Suppressor macrophage (primary cell): ENCODE measurements at places on chromosomes 11 and 22.

- peak; percentile 61 for DNase-seq
These were observed 2.3 kb downstream of the KRTAP5-11 start for GRCh38 chr11:71580057-71581003.

GRCh38 chr11:64092761-64093136, 57.0 kb downstream of the FLRT1 start:
- no peak for DNase-seq

DNA sequence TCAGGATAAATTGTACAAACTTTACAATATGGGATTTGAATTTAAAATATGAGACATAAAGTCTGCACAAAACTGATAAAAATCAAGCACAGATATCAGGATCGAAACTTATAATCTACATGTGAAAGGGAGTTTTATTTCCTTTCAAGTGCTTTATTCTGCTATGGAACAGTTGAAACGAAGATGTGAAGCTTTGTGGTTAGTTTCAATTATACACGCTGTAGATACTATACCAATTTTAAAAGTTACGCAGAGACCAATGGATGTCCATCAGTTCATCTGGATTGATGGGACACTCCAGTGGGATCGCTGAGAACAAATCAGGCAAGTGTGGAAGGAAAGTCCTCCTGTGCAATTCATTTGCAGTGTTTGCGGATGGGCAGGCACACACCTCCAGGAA, 34.5 kb upstream of the CAT start:
- DNase-seq = no peak

DNA sequence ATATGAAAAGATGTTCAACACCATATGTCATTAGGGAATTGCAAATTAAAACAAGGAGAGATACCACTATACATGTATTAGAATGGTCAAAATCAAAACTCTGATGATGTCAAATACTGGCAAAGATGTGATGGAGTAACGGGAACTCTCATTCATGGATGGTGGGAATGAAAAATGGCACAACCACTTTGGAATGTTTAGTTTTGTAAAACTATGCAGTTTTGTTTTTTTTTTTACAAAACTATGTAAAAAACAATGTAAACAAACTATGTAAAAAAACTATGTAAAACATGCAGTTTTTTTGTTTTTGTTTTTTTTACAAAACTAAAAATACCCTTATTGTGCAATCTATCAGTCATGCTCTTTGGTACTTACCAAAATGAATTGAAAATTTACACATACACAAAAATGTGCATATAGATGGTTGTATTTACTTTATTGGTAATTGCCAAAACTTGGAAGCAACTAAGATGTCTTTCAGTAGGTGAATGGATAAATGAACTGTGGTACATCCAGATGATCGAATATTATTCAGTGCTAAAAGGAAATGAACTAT, 5.0 kb upstream of the USP47 start:
- DNase-seq = no peak

GRCh38 chr22:26038365-26038764, 130.9 kb upstream of the SEZ6L start:
- DNase-seq = no peak

DNA sequence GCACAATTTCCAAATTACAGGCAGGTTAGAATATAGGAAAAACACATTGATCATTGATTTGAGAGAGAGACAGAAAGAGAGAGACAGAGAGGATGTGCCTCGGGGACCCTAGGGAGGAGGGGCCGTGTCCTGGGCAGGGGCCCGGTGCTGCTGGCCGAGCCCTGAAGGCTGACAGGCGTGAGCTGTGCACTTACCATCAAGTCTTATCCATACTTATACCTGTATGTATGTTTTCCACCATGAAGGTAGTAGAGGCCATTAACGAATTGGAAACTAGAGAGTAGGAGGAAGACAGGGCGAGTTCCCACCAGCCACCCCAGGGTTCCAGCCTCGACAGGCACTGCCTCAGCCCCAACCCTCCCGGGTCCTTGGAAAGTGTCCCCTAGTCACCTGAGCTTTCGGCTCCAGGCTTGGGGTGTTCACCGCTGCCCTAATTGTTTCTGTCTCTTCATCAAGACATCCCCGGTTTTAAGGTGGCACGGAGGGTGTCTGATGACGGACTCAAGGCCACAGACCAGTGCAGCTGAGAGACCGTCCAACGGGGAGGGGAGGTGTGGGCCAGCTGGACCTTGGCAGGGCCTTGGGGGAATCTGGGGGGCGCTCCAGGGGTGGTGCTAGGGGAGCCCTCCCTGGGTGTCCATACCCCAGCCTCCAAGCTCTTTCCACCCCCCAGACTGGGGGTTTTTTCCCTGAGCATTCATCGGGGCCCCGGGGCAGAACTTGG, 431.3 kb downstream of the TBC1D22A start:
- no peak for DNase-seq

DNA sequence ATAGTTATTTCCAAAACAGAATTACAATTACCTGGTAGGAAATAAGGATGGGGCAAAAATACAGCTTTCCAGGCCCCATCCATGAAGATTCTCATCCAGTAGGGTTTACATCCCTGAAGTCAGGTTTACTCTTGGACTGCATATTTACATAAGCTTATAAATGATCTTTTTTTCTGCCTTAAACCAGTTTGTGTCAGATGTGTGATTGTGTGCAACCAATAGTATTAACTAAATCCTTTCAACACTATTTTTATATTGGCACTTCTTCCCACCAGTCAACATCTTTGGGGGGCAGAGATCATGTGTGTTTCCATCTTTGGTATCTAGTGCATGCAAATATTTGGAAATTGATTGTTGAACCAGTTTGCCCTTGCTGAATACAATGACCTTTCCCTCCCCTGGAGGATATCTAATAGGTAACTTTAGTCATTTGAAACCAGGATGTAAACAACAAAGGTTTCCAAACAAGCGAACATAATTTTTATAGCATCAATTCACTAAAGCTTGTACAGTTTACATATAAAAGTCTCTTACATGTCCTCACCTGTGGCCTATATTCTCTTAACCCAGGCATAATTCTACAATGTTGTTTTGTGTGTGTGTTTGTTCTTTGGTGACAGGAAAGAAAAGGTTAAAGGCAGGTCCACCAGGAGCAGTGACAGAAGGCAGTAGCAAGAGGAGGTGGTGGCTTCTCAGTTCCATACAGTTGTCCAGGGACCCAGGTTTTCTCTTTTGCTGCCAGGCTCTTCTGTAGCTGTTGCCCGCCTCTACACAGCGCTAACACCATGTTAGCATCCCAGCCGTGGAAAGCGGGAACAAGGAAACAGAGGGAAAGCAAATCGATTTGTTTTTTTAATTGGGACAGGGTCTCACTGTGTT, 1.7 kb upstream of the ME3 start:
- no peak for DNase-seq

DNA sequence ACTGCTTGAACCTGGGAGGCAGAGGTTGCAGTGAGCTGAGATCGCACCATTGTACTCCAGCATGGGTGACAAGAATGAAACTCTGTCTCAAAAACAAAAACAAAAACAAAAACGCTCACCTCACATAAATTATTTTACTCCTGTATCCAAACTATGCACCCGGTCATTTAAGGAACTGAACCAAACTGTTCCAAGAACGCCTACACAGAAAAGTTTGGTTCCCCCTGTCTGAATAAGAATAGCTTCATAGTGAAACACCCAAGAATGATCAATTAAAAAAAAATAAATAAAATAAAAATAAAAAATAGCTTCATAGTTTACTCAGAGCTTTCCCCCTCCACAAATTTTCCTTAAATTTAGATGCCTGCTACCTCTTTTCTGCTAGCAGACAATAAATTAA, 13.7 kb downstream of the NUP98 start:
- DNase-seq = peak; percentile 69

DNA sequence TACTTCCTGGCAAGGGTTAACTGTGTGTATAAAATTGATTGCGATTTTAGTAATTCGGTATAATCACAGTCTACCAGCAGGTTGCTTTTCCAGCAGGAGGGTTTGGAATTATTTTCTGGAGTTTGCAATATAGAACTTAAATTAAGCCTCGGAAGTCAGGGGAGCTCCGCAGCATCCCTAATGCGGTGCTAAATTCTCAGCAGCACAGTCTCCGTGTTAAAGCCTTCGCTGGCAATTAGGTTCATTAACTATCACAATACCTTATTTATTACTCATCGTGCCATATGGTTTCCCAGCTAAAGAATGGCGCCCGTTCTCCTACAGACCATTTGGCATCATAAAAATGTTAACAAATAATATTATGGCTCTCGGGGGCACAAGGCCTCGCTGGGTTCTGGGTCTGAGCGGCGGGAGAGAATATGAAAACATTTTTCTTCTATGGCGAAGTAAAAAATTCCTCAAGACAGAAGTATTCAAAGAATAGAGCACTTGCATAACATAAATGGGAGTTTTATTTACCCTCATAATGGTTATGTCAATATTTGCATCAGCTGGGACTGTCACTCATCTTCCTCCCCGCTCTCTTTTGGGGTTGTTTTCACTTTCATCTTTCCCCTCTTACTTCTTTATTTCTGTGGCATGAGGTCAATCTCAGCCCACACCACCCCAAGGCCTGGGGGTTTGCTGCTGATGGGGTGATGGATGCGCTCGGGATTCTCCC, 28.1 kb upstream of the ZBTB16 start:
- no peak for DNase-seq

DNA sequence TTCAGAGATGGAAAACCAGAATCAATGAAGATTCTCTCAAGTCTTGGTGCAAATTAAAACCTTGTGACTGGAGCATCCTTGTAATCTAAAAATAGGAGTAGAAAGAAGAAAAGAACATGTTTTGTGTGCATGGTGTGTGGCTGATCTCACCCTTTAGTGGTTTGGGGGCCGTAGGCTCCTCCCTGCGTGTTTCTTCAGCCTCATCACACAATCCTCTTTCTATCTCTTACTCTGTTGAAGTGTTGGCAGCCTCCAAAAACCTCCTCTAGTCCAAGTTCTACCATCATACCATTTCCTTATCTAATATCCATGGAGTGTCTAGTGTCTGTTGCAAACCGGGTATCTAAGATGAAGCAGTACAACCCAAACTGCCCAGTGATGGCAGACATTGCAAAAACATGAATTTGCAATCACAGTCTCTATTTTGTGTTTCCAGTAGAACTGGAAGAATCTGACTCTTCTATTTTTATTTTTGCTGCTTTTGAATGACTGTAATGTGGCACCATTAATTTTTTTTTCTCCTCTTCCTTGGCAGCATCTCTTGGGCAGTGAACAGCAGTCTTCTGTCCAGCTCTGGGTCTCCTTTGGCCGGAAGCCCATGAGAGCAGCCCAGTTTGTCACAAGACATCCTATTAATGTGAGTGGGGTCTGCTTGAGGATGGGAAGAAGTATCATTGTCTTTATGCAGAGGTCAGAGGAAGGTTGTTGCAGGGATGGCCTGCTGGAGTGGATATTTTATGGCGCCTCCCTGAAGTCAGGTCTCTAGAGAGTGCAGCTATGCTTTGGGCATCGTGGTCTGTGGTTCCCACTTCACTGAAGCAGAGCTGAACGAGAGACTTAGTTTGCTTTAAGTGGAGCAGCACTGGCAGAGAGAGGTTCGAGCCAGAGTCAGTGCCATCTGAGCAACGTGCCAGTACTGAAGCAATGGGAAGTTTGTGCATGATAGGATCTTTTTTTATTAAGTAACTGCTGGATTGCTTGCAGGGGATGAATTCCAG, 60.0 kb upstream of the SORL1-AS1 start:
- DNase-seq = no peak

GRCh38 chr11:119178166-119178680, 7.1 kb upstream of the NHERF4 start:
- peak; percentile 36 for DNase-seq

DNA sequence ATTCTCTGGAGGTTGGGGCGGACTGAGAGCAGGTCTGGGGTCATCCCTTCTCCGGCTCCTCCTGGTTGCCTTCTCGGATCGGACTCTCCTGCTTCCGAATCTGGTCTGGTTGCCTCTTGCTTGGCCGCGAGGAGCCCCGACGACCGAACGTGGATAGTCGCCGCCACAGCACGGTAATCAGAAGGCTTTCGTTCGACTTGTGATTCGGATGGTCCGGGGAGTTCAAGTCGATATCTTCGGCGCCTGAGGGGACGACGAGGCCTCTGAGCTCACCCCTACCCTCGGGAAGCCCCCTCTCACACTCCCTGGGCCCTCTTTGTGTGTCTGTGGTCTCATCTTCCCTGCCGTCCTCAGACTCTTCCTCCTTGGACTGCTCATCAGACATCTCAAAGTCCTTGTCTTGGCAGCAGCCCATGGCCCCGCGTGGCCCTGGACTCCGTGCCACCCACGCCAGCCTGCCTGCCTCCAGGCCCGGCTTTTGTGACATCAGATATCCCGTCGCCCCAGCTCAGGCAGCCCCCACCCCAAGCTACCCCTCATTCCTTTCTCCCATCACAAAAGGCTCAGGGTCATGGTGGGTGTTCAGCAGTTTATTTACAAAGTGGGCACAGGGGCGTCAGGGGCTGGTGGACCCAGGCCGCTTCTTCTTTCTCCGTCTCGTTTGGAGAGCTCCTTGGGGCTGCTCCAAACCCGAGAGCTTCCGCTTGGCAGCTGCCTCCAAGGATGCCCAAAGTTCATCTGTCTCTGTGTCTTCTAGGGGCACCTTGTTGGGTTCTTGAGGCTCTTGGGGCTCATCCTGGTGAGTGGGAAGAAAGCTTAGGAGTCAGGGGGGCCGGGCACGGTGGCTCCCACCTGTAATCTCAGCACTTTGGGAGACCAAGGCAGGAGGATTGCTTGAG, at the start of gene TEX54:
TSS of gene TEX54 (minus strand) at position 506 of the 899 bp plus-strand sequence.
- DNase-seq = peak; percentile 68

DNA sequence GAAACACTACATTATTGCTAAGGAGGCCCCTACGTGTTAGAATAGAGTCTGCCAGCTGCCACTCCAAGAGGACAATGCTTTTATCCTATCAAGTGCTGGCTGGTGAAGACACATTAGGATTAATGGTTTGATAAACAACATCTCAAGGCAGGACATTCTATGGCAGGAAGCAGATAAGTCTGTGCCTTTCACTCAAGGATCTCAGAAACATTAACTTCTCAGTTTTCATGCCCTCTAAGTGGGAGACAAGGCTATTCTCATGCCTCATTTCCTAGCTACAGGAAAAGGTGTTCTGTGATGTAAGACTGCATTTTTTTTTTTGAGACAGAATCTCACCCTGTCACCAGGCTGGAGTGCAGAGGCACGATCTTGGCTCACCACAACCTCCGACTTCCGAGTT, 23.5 kb upstream of the TIMP3 start:
- no peak for DNase-seq
